ENCODE measurements at places on chromosomes 16 and 17.

DNA sequence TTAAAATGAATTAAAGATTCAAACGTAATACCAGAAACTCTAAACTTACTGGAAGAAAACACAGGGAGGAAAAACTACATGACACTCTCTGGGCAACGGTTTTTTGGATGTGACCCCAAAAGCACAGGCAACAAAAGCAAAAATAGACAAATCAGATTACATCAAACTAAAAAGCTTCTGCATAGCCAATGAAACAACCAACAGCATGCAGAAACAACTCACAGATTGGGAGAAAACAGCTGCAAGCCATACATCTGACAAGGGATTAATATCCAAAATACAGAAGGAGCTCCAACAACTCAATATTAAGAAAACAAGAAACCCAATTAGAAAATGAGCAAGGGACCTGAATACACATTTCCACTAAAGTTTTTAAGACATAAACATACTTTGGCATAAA, 69.2 kb upstream of the ALOX12 start:
- no peak for DNase-seq

DNA sequence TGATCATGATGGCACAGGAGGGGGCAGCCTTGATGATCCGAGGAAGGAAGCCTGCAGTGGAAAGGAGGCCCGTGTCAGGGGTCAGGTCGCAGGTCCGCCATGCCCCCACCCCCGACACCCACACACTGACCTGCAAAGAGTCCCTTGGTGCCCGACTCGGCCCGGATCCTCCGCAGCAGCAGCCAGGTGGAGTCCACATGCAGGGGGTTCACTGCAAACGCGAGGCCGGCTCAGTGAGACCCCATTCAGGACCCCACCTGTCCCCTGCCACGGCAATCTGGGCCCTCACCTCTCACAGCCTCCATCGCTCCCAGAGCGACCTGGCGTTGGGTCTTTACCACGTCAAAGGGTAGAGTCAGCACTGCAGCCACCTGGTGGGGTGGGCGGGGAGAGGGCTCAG, 4.6 kb downstream of the SLC25A39 start:
- DNase-seq: no peak

- no peak for DNase-seq
Observed at GRCh38 chr16:76294396-76295214, 17.4 kb downstream of the CNTNAP4 start.

DNA sequence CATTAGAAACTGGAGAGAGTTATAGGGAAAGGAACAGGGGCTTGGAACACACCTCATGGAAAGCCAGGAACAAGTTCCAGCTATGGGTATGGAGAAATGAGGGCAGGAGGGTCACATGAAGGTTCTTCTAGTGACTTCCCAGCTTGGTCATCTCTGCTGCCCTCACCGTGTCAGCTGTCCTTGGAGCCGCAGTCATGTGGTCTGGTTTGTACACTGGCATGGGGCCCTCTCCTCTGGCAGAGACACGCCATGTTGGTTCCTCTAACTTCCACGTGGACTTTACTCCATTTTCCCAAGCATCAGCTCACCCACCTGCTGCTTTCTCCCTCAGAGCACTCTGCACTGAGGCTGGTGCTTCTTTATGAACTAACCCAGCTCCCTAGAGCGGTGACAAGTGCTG, 26.3 kb downstream of the MPG start:
- no peak for DNase-seq

DNA sequence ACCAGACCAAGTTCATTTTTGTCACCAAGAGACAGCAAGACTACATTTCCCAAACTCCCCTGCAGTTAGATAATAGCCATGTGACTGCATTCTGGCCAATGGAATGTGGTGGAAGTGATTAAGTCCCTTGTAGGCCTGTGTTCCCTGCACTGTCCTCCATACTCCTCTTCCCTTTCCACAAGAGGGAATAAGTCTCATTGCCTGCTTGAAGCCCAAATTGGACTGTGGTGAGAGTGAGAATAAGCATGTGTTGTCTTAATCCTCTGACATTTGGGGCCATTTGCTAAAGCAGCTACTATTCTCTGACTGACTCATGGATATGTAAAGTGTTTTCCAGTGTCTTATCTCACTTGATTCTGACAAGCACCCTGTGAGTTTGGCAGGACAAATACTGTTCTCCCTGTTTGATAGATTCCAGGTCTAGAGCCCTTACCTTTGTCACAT, 20.7 kb downstream of the PIK3R6 start:
- no peak for DNase-seq

DNA sequence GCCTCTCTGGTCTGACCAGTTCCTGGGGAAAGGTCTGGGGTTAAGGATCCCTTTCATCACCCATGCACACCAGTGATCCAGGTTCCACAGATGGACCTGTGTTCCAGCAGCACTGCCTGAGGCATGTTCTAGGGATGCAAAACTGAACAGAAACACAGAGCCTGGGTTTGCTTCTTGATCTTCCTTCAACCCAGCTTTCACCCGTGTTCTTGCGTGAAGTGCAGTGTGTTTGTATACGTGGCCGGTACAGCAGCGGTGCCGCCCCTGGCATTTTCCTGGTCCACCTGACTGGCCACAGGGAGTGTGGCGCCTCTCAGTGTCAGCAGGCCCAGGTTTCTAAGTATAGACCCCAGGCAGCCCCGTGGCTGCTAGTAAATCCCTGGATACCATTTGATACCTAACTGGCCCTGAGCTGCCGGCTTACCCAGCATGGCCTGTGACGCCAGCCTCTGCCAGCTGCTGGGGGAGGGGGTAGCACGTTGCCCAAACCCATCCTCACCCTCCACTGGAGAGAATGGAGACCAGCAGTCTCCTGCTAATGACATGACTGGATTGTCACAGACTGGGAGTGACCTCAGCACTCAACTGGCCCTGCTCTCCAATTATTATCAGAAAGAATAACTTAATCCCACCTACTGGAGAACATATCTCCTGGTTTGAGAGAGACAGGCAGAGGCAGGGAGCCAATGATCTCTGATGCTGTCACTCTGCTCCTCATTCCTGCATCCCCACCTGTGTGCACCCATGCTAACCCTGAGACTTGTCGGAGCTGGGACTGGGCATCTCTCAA, 59.2 kb upstream of the LGALS9 start:
- DNase-seq: no peak

- no peak for DNase-seq
Observed at GRCh38 chr17:61537264-61537771, 53.7 kb downstream of the NACA2 start.

DNA sequence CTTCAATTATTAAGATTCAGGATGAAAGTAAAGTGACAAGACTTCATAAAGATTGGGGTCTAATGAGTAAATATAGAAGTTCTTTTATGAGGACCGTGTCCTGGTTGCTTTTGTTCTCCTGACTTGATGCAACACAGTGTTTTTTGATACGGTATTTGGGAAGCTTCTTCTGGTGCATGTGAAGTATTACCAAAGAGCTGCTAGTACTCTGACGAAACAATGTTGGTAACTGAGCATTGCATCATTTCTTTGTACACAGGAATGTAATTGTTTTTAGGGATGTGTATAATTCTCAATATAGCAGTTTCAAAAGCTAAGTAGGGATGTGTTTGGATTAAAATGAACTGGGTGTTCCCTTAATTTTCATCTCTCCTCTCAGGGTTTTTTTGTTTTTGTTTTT, 15.9 kb downstream of the KPNB1 start:
- DNase-seq: no peak

- no peak for DNase-seq
Observed at GRCh38 chr16:27620541-27620940, 70.6 kb downstream of the KATNIP start.

DNA sequence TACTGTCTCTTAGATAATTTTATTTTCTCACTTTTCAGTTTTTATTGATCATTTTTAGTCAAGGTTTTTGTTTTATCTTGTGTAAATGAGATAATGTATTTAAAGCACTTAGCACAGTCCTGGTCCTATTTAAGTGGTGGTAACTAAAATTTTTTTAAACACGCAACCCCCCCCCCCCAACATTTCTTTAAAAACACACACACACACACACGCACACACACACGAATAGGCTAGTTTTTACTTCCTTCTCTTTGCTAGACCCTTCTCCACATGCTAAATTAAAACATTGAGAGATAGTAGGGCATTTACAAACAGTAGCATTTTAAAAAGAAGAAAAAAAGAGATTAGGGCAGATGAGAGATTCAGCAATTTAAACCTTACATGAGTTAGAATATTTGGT, 5.0 kb downstream of the NFATC3 start:
- no peak for DNase-seq

DNA sequence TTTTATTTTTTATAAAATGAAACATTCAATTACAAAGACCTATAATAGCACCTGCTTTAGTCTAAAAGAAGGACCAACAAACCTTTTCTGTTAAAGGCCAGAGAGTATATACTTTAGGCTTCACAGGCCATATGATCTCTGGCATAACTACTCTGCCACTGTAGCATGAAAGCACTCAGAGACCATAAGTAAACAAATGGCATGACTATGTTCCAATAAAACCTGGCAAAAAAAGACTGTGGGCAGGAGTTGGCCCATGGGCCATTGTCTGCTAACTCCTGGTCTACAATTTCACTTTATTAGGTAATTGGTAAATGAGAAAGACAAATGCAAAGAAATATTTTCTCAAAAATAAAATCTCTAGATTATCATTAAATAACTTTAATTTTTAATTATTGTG, 14.9 kb downstream of the CEP112 start:
- no peak for DNase-seq

DNA sequence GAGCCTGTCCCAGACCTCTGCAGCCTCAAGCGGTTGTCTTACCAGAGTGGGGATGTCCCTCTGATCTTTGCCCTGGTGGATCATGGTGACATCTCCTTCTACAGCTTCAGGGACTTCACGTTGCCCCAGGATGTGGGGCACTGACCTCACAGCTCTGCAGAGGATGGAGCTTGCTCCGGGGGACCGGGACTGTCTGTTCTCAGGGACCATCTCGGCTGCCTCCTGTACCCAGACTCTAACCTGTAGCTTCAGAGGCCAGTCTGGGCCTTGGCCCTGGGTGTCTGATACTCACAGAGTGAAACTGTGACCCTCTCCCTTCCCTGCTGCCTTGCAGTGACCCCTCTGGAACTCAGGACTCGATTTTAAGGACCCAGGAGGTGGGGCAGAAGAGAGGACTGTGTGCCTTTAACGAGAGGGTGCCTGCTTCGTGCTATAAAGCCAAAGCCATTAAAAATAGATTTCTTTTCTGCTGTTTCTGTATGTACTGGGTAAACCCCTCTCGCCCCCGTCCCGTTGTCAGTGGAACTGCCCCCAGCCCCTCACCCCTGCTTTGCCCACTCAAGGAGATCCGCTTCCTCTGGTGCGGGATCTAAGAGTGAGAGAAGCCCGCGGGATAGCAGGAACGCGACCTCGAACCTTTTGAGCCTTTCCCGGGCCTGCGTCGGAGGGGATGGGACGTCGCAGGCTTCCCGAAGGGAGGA, 1.1 kb upstream of the LLGL2 start:
- no peak for DNase-seq

- DNase-seq: no peak
Observed at GRCh38 chr17:30415491-30415890, 36.8 kb downstream of the CPD start.

- no peak for DNase-seq
Observed at GRCh38 chr16:13921328-13921727, 1.4 kb downstream of the ERCC4 start.

GRCh38 chr17:50620237-50620636, 14.4 kb upstream of the ABCC3 start:
- DNase-seq: no peak

GRCh38 chr17:49646391-49647255, 31.3 kb downstream of the SPOP start:
- no peak for DNase-seq

GRCh38 chr16:29009050-29009837, 24.4 kb downstream of the LAT start:
- DNase-seq: no peak

DNA sequence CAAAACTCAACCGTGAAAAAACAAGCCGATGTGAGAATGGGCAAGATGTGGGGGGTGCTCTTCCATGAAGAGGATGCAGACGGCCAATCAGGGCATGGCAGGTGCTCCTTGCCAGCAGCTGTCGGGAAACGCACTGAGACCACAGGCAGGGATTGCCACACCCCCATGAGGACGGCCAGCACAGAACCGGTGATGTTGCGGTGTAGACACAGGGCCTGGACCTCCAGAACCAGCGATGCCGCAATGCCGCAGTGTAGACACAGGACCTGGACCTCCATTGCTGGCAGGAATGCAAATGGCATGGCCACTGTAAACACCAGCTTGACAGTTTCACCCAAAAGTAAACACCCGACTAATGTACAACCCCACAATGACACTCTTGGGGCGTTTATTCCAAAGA, 164.9 kb downstream of the BANP start:
- DNase-seq: no peak

GRCh38 chr16:29862383-29862883, 593 bp downstream of the CDIPT start:
- DNase-seq: no peak

GRCh38 chr16:28931801-28932225, at the start of gene CD19:
Gene CD19 (plus strand): TSS chr16:28931971. CDS start chr16:28932001, 30 bp downstream.
- no peak for DNase-seq

GRCh38 chr16:66490774-66491715, 58.9 kb downstream of the TK2 start:
- no peak for DNase-seq

DNA sequence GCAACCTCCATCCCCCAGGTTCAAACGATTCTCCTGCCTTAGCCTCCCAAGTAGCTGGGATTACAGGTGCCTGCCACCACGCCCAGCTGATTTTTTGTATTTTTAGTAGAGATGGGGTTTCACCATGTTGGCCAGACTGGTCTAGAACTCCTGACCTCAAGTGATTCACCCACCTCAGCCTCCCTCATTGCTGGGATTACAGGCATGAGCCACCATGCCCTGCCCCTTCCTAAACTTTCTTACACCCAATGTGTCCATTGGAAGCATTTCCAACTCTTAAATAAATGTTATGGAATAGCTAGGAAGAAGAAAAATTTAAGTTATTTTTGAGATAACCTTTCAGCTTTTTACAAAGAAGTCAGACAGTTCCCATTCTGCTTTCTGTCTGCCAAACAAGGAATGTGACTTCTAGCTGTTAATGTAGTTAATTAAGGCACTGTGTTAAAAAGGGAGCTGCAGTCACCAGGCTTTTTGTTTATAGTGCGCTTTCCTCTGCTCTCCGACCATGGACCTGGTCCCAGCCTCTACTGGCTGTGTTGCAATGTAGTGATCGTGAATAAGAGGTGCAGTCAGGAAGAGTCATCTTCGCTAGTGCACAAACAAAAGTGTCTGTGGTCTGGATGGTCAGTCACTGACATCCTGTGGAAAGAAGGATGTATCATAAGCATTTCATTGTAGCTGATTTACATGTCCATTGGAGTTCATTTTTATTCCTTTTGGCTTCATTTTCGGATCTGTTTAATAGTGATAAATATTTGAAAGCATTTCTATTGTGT, 39.7 kb downstream of the USP10 start:
- DNase-seq: no peak

DNA sequence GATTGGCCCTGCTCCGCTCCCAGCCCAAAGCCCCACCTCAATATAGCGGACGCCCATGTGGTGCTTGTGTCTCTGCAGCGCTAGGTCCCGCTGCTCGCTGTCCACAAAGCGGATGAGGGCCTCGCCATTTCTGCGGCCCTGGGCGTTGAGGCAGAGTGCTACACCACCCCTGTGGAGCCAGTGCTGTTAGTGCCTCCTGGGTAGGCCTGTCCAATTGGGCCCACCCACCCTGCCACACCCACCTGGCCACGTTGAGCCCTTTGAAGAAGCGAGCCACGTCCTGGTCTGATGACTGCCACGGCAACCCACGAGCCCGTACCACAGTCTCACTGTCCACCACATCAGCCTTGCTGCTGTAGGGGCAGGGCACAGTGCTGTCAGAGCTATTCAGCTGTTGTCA, 3.6 kb downstream of the ESRP2 start:
- DNase-seq: no peak

Data from activated gamma-delta T cell treated with Interleukin-2 at 50 U/mL for 16 hours (primary cell).